Naive B cell (primary cell): ENCODE measurements at places on chromosomes 3 and 15.

DNA sequence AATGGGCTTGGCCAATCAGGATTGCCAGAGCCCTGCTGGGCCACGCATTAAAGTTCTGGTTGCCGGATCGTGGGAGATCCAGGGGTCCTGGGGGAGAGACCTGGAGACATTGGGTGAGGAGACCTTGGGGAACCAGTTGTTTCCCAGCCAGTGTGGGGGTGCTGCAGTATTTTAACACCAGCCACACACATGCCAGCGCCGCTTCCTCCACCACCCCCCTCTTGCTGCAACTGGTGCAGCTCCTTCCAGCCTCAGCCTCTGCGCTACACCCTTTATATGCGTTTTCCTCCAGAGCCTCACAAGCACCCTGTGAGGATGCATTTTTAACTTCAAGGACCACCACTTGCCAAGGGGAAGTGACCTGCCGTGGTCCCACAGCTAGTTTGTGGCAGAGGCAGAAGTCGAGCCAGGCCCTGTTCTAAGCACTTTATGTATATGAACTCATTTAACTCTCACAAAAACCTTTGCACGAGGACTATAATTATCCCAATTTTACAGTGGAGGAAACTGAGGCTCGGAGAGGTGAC, 29.4 kb upstream of the GRIP2 start:
- no peak for DNase-seq

DNA sequence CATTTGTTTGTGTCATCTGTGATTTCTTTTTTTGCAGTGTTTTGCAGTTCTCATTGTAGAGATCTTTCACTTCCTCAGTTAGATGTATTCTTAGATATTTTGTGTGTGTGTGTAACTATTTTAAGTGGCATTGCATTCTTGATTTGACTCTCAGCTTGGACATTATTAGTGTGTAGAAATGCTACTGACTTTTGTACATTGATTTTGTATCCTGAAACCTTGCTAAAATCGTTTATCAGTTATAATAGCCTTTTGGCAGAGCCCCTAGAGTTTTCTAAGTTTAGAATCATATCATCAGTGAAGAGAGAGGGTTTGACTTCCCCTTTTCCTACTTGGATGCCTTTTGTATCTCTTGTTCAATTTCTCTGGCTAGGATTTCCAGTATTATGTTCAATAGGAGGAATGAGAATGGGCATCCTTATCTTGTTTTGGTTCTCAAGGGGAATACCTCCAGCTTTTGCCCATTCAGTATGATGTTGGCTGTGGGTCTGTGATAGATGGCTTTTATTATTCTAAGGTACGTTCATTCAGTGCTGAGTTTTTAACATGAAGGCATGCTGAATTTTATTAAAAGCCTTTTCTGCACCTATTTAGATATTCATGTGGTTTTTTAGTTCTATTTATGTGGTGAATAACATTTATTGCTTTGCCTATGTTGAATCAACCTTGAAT, 211.7 kb downstream of the MBNL1 start:
- peak; percentile 26 for DNase-seq

GRCh38 chr3:58566398-58567250, 10.6 kb downstream of the FAM107A start:
- no peak for DNase-seq

- DNase-seq: peak; percentile 59
Measured at GRCh38 chr3:9503283-9503682, 50.3 kb downstream of the LHFPL4 start.

DNA sequence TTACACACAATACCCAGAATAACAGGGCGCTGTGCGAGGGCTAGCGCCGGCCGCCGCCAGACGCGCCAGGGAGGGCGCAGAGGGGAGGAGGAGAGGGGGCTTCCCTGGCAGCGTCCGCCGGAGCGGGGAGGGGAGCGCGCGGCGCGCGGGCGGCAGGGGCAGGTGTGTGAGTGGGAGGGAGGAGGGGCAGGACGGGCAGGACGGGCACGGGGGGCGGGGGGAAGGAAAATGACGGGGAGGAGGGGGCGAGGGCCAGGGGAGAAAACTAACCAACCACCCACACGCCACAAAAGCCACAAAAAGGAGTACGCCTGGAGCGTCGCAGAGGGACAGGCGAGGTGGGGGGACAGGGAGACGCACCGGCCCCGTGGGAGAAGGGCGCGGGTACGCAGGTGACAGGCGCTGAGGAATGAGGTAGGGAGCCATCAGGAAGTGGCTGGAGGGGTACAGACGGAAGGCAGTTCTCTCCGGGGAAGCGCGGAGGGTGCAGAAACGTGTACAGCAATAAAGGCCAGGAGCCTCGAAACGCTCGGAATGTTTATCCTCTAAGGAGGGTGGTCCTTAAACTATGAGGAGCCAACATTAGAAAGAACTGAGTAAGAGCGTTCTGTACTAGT, 610 bp upstream of the SATB1 start:
- peak; percentile 85 for DNase-seq

DNA sequence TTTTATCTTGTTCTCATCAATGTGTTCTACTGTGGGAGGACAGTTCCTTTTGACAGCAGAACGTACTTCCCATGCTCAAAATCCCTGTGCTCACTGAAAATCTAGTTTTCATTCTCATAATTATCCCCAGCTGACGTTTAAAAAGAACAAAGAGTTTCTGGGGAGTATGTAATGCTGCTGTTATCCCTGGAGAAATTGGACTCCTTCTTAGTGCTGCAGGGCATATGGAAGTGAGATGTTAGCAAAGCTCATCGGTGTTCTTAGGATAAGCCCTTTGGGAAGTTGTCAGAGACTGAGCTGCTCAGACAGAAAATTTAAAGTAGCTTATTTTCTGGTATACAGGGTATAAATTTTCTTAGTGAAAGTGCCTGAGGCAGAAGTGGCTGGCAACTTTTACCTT, 66.5 kb downstream of the CDAN1 start:
- DNase-seq: no peak
